Left renal cortex interstitium (tissue), 4 donors: ENCODE measurements at places on chromosomes 11 and 22.

- no peak for DNase-seq
These were observed 1.1 kb downstream of the TPST2 start for GRCh38 chr22:26588729-26589366.

- no peak for DNase-seq
These were observed 727.1 kb downstream of the METTL15 start for GRCh38 chr11:28835317-28835716.

DNA sequence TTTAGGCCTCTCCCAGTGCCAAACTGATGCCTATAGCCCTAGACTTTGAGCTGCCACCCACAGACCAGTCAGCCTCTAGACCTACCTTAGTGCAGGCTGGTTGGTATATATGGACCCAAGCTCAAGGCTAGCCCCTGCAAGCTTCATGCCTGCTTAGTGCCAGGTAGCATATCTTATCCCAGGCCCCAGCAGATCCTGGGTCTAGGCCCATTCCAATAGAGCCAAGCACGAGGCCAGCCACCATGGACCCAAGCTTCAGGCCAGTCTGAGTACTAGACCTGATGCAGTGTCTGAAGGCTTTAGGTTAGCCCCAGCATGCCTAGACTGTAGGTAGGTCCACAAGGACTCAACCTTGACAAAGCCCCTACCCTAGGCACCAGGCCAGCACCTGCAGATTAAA is 1081.7 kb downstream of the JRKL start:
- no peak for DNase-seq

- DNase-seq: no peak
These were observed 530.3 kb downstream of the BRD1 start for GRCh38 chr22:49297286-49297870.

- DNase-seq: no peak
These were observed 12.6 kb upstream of the MAPK8IP1 start for GRCh38 chr11:45872651-45873356.

DNA sequence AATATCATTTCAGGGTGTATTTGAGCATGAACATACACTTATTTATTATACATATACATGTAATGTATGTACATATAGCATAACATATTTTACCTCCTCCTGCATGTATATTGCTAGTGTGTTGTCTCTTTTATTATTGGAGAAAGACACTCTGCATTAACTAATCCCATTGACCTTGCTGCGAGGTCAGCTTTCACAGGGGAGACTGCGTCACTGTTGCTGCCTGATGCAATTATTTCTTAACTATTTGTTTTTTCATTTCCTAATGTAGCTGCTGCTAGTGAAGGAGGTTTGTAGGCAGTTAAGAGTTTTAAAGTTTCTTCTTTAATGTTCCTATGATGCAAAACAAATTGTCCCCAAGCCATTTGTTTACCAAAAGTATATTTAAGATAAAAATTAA is 185.4 kb upstream of the CNTN5 start:
- DNase-seq: no peak

DNA sequence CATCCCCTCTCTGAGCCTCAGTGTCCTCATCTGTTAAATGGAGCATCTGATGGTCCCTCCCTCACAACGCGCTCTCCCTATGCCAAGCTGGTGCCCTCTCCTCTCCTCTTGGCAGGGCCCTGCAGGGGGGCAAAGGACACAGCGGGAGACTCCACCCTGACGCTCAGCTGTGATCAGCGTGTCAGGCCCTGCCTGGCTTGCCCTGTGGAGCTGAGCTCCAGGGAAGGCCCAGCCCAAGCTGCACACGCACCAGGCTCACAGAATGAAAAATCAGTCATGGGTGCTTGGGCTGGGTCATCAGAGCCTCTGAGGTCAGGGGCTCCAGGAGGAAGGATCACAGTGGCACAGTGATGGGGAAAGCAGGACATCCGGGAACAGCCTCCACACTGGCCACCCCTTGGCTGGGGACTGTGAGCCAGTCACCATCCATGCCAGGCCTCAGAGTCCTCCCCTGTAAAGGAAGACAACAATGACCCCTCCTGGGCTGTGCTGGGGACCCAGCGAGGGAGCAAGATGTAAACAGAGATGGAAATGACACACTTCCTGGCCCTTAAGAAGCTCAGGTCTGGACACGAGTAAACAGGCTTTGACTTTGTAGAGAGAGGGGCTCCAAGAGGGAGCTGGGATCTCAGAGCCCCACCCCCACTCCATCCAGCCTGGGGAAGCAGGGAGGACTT is 36.6 kb downstream of the RPL3 start:
- DNase-seq: no peak

DNA sequence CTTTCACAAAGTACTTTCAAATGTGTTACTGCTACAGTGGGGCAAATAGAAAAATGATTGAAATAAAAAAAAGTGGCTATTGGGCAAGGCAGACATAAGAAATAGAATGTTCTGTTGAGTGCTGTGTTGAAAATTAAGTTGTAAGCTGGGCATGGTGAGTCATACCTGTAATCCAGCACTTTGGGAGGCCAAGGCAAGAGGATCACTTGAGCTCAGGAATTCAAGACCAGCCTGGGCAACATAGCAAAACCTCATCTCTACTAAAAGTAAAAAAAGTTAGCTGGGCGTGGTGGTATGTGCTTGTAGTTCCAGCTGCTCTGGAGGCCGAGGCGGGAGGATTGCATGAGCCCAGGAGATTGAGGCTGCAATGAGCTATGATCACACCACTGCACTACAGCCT is 26.9 kb upstream of the LDHA start:
- DNase-seq: no peak

DNA sequence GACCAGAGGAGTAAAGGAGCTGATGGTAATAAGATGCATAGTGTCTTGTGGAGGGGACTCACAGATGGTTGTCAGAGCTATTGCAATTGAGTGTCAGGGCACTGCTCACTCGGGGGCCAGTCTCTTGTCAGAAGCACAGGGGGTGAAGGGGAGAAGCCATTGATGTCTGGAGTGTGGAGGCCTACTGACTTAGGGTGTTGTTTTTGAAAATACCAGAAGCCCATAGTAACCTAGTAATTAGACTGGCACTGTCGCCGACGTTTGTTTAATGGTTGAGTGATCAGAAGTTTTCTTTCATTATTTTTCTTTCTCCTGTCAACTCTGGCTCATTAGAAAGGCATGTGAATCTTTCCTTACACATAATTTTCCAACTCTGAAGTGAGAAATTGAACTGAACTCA is 151.6 kb upstream of the TENM4 start:
- no peak for DNase-seq

DNA sequence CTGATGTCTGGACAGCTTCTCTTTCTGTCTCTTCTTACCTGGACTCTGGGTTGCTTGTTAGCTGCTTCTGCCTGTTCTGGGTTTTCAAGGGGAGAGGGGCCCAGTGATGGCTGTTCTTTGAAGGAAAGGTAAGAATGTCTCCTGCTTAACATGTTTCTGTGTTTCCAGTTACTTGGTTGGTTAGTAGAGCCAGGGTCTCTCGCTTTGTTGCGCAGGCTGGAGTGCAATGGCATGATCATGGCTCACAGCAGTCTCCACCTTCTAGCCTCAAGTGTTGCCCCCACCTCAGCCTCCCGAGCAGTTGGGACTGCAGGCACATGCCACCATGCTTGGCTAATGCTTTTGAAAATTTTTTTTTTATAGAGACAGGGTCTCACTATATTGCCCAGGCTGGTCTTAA is 126.6 kb downstream of the BCR start:
- no peak for DNase-seq

DNA sequence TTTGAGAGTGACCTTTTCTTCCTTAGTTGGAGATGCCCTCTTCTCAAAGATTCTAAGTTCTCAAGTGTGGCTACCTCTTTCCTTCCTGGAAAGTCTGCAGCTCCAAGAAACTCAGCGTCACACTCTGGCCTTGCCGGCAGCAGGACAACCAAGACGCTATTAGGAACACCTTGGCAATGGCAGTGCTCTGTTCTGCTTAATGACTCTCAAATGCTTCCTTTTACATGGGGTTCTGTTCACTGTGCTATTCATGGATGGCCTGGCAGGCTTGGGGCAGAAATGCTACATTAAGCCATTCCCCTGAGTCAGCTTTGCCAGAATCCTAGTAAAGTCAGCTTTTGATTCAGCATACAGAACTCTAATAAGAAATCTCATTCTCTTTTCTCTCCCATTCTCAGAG is 25.9 kb downstream of the LARGE2 start:
- DNase-seq: no peak

- DNase-seq: no peak
These were observed 15.9 kb upstream of the OR6M1 start for GRCh38 chr11:123822032-123822431.

DNA sequence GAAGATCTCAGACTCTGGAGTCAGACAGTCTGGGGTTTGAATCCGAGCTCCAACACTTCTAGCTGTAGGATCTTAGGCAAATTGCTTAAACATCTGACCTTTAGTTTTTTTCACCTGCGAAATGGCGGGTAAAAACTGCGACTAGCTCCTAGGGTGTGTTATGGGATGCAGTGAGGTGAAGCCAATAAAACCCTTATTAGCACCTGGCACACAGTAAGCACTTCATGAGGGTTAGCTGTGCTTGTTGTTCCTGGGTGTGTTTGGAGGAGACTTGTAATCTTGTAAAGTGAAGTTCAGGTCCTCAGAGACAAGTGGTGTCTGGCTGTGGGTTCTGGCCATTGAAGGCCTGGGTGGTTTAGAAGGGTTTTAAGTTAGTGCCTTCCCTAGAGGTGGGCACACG is 68.9 kb downstream of the ZBTB16 start:
- DNase-seq: no peak

DNA sequence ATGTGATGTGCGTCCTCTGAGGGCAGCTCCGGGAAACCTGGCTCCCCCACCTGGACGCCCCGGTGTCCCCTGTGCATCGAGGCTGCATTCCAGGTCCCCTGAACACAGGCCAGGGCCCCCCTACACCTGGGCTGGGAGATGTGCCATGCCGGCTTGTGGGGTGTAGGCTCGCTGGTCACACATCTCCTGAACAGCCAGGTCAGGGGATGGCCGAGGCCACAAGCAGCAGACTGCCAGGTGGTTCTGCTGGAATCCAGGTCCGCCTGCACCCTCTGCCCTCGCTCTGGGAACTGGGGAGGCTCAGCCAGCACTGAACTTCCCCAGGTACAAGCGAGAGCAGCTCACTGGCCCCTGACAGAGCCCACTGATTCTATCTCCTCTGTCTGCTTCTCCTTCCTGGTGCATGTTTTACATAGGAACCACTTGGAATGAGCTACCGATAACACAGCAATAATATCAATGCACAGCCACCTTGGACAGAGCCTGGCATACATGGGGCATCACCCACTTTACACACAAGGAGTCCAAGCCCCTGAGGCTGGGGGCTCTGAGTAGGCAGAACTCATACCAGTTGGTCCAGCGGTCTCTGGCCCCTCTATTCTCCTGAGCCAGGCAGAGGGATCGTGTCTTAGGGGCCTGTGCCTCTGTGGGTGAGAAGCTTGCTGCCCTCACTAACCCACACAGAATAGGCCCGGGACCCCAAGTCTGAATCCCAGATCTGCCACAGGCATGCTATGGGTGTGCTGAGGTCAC is 46.8 kb downstream of the TBX1 start:
- no peak for DNase-seq

GRCh38 chr11:94305146-94305545 is 766 bp downstream of the IZUMO1R start:
- DNase-seq: no peak

DNA sequence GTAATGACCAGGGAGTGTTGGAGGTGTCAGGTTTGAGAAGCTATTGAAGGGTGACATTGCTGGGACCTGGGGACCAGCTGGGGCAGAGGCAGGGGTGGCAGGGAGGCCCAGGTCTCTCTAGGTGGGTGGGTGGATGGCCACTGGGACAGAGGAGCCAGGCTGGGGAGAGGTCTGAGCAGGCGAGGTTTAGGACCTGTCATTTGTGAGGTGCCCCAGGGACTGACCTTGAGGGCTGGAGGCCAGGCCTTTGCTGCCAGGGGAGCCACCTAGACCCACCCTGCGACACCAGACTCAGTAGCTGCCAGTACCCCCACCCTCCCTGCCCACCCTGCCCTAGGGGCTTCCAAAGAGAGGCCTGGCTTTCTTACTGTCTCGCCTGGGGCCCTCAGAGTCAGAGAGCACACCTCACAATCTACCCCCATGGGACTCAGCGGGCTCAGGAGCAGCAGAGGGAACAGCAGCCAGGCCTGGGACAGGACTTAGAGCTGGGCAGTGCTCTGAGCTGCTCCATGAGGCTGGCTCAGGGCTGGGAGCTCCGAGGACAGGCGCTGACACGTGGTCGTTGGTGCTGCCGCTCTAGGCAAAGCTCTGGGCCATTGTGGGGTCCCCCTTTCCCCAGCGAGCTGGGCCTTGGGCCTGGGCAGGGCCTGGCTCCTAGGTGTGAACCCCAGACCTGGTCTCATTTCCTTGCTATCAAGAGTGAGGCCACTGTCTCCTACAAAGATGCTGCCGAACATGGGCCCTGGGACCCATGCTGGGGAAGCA is 28.6 kb upstream of the PPARA start:
- no peak for DNase-seq

- DNase-seq: no peak
These were observed 12.6 kb upstream of the UPB1 start for GRCh38 chr22:24482575-24482974.

- DNase-seq: no peak
These were observed 11.5 kb downstream of the CTTN start for GRCh38 chr11:70409871-70410270.

DNA sequence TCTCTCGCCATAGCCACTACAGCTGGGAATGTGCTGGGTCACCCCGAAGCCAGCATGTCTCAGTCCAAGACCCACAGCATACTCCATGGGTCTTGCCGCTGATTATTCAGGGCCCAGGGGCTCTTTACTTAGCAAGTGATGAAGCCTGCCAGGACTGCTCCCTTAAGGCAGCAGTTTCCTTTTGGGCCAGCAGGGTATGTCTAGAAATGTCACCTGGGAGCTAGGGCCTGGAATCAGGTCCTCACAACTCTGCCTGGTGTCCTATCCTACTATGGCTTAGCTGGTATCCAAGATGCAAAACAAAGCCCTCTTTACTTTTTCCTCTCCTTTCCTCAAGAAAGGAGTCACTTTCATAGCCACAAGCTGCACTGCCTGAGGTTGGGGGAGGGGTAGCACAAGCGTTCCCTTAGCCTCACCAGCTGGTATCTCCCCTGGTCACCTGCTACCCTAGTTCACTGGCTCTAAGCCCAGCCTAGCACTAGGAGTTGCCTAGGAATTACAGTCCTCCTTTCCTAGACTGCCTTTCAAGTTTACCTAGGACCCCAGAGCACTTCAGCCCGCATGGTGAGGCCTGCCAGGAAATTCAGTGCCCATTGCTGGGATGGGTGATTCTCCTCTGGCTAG is 22.6 kb upstream of the NCR3LG1 start:
- no peak for DNase-seq

GRCh38 chr11:5605849-5606248 is 9.4 kb downstream of the TRIM6 start:
- DNase-seq: no peak

DNA sequence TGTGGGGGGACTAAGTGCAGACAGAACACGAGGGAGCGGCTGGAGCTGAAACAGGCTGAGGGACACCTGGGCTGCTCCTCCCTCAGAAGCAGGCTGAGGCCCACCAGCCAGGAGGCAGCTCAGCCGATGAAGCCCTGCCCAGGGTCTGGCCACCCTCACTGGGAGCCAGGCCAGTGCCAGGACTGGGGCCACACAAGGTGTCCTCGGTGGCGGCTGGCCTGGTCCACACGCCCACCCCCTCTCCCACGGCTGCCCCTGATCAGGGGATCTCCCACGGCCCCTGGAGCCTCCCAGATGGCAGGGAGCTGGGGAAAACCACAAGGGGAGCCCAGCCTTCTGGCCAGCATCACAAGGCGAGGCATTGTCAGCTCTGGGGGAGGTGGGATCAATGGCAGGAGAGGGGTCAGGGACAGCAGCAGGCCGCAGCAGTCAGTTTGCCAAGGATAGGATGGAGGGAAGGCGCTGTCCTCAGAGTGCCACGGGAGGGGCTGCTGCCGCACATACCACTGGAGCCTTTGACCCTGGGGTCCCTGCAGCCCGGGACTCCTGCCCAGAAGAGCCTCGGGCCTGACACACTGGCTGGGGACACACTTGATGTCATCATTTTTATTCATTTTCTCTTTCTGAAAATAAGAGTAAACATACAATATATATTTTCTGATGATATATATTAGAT is 11.7 kb upstream of the RASL10A start:
- no peak for DNase-seq
